ENCODE measurements at places on chromosomes 12 and 14.

DNA sequence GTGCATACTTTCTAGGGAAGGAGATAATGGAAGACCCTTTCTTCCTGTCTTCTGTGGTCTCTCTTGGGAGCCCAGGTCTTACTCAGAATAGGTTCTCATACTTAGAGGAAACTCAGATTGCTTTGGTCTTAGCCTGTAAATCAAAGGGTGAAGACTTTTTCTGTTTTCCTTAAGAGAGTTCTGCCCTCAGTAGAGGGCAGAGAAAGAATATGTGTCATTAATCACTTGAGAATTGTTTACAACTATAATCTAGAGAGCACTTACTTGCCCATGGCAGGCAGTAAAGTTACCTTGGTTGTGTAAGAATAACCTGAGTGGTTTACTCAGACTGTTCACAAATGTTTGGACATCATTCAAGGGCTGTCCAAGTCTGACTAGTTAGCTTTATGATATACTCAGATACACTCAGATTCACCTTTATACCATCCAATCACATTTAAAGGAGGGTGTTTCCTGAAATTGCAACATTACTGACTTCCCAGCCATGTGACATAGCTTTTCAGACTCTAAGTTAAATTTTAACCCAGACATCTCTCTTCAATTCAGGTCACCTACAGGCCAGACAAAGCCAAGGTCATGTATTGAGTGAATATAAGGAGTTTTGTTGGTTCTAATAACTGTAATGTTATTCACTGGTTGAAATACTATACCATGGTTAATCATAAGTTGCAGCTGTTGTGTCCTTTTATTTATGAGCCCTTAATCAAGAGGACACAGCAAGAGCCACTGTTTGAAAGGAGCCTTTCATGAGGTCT is 372.2 kb downstream of the RAD51B start:
- DNase-seq, result no peak

GRCh38 chr12:92995258-92995903 is 66.3 kb upstream of the EEA1 start:
- DNase-seq, result no peak

- DNase-seq, result no peak
These were observed 105.1 kb upstream of the MAP1LC3B2 start for GRCh38 chr12:116454076-116454475.

- DNase-seq, result peak; percentile 63
These were observed 33.8 kb upstream of the FGD4 start for GRCh38 chr12:32365473-32366064.

- DNase-seq, result no peak
These were observed 1.9 kb downstream of the LRCOL1 start for GRCh38 chr12:132608231-132609171.

GRCh38 chr12:65277994-65278575 is 398 bp upstream of the MSRB3 start:
- no peak for DNase-seq

DNA sequence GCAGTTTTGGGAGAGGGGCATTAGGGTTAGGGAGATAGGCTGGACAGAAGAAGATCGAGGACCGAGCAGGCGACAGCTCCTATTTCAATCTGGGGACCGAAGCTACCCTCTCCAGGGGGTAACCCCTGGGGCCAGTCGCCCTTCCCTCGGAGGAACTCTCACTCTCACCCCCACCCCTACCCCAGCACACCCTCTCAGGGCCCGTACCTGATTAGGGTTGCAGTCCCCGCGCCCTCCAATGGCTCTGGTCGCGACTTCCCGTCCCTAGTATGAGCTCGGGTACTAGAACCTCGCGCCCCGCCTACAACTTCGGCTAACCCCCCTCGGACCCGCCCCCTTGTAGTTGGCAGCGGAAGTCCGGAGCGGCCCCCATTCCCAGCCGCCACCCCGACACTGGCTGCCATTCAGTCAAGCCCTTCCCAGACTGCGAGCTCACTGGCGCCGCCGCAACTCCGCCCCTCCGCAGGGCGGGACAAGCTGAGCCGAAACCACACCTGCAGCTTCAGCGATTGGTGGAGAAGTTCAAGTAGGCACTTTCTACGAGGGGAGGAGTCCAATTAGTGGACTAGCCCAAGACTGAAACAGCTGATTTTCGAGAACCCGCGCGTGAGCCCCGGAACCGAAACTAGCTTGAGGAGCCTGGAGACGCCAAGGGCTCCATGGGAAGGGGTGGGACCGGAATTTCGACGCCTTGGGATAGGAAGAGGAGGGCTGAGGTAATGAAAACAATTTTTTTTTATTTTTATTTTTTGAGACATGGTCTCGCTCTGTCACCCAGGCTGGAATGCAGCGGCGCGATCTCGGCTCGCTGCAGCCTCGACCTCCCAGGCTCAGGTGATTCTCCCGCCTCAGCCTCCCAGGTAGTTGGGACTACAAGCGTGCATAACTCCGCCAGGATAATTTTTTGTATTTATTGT is at the start of gene STAT2:
STAT2 (minus strand) TSS at position 257 of the 917 bp plus-strand sequence. CDS start 3,536 bp downstream, outside the sequence.
- DNase-seq, result peak; percentile 100

DNA sequence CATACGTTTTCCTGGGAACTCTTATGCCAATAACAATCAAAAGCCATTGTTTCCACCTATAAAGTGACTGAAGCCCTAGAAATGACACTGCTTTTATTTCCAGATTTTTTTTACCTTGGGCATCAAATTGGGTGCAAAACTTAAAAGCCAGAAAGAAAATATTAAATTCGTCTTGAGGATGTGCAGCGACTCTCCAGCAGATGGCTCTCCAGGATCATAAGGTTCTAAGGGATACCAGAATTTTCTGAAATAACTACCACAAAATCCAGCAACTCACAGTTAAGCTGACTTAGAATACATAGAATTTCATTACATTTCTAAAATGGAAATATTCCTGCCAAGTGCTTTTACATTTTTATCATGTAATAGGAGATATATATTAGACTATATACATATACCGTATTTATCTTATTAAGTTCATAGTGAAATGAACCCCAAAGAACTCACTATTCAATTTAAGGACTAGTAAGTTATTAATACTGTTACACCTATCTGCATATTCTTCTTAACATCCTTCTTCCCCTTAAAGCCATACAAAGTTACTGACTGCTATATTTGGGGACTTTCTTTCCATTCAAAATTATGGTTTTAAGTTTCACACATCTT is 44.0 kb downstream of the ARMH4 start:
- DNase-seq, result peak; percentile 40

DNA sequence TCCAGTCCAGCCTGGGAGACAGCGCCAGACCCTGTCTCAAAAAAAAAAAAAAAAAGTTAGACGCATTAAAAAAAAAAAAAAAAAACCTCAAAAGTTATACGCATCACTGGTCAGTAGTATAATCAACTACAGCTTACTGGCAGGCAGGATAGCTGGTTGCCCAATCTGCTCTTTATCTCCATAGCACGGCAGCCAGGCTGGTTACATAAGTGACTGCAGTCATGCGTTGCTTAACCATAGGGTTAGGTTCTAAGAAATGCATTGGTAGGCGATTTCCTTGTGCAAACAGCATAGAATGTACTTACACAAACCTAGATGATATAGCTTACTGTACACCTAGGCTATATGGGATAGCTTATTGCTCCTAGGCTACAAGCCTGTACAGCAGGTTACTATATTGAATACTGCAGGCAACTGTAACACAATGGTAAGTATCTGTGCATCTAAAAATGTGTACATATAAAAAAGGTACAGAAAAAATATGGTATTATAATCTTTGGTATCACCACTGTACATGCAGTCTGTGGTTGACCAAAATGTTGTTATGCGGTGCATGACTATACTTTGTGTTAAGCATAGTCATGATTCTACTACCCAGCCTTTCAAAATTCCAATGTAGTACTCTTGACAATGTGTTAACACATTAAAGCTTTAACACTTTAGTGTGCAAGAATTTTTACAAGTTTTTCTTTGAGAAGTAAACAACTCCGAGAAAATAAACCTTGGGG is 8.1 kb downstream of the L2HGDH start:
- peak; percentile 79 for DNase-seq

- no peak for DNase-seq
These were observed 32.9 kb downstream of the LGR5 start for GRCh38 chr12:71472441-71472911.

DNA sequence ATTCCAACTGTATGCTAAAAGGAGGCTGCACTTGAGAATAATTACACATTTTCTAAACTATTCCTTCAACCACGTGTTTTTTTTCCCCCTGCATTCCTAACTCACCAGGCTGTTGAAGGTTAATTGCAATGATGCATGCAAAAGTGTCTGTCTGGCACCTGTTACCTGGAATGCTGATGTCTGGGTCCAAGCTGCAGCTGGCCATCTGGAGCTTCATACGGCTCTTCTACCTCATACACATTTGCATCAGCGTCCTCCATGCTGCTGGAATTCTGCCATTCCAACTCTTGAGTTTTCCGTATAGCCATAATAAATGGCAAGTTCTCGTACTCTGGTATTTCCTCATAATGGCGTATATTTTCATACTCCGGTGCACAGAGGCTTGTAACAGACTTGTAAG is 8.6 kb downstream of the FGD6 start:
- no peak for DNase-seq

DNA sequence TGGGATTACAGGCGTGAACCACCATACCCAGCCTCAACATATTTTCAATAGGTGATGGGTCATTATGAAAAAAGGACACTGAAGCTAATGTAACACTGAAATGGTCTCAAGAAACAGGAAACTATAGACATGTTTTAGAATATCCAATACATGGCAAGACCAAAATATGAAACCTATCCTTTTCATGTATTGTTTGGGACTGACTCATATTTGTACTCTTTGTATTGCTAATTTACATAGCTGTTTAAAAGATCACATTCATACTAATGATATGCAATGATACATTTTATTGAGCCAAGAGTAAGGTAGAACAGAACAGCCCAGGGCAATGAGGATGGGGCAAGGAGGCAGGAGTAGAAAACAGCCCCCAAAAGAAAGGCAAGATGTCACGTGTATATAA is 32.6 kb downstream of the RESF1 start:
- DNase-seq, result no peak

DNA sequence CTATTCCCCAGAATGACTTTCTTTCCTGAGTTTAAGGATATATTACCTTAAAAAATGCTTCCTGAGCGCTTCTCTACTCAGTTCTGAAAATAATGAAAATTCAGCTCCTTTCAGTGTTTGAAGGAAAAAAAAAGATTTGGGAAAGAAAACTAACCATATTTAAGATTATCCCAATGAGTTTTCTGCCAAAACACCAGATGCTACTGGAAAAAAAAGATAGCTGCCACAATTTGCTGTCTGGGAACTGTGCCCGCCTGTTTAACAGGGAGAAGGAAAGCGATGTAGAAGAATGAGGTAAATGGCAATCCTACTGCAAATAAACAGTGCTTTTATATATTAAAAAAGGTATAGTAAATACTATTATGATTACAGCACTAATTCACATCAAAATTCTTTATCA is 367.6 kb upstream of the PRICKLE1 start:
- DNase-seq, result no peak

- no peak for DNase-seq
These were observed 25.1 kb downstream of the LRTM2 start for GRCh38 chr12:1845427-1845826.

DNA sequence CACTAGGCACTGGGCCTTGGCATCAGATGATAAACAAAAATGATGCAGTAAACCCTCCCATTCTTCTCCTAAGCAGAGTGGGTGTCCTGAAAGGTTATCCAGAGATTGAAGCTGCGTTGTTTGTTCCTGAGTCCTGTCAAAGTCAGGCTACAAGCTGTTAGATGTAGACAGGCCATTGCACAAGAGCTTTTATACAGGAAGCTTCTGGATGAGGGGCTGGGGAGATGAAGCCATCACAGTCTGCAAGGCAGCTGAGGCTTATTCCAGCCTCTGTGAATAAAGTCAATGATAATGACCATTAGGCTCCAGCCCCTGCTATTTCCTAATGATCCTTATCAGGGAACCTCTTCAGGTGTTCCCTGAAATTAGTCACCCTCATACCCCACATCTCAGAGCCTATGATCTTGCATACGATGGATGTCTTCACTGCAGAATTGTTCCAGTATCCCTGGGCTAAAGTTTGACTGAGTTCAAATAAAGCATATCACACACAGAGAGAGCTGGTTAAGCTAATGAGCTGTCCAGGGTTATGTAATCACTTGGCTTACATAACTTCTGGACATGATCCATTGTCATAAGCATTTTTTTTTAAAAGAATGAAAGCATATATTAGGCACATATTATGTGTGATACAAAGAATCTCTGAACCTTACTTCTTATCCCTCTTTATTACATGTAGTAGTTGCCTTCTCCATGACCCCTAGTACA is 337.1 kb upstream of the OR4E1 start:
- DNase-seq, result no peak
